Hindlimb muscle (tissue), 1 donor: ENCODE measurements at places on chromosomes 2 and 18.

DNA sequence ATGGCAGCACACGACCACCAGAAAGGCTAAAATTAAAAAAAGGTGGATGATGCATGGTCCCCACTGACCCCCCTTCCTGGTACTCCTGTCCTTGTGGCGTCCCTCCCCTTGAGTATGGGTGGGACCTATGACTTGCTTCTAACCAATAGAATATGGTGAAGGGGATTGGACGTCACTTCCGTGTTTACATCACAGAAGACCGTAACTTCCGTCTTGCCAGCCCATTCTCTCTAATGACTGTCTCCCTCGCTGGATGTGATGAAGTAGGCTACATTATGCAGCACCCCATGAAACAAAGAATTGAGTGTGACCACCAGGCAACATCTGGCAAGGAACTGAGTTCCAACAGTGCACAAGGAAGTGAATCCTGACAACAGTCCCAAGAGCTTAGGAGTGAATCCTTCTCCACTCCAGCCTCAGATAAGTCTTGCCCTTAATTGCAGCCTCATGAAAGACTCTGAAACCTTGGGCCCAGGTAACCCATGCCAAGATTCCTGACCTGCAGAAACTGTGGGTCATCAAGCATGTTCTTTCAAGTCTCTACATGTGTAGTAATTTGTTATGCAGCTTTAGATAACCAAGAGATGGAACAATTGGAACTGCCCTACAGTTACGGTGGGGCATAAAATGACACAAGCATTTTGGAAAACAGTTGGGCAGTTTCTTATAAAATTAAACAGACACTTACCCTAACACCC is 80.1 kb upstream of the NPAS2 start:
- DNase-seq, result no peak

DNA sequence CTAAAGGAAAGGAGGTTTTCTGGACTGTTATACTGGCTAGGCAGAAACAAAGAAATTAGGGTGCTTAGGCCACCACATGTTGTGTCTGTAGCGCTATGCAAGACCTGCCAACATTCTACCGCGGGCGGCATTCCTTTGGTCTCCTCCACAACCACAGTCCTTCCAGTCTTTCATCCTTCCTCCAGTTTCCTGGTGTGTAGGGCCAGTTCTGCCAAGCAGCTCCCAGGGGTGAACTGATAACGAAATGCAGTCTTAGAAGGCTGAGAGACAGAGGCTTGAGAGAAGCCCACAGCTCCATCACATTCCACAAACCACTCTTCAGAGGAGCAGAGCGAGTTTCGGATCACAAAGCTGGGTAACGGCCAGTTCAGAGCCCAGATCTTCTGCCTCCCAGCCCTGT is 19.5 kb upstream of the CXXC1 start:
- no peak for DNase-seq

GRCh38 chr2:115303-115702 is 69.0 kb upstream of the FAM110C start:
- DNase-seq, result no peak

GRCh38 chr2:29723255-29724001 is 198.0 kb downstream of the ALK start:
- no peak for DNase-seq

DNA sequence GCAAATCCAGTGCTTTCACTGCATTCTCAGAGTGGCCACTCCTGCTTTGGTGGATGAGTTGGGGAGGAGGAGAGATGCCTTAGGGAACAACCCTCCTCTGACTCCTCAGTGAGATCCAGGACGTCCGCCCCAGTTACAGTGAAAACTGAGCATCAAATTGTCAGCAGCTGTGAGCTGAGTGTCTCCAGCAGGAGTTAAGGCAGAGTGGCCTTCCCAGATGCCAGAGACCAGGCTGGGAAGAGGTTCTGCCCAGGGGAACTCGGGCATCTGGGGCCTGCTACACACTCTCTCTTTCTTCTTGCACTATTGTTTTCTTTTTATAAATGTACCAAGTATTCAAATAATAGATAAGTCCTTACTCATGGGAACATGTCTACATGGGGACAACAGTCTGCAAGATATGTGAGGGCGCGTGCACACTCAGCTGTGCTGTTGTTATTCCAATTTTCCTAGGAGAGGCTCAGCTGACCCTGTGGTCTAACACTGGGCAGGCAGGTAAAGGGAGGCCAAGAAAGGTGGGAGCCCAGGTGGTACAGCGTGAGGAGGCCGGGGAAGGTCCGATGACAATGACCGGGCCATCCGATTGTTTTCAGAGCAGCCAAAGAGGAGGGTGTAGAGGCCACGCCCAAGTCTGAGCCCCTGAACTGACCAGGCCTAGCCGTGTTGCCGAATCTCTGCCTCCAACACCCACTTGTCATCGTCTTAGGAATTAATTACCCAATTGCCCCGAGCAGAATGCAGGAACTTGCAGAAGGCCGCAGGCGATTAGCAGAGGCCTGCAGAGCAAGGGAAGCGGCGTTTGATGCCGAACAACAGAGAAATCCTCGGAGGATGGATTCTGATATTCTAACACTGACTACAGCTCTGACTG is 166.9 kb downstream of the ANAPC1 start:
- no peak for DNase-seq

DNA sequence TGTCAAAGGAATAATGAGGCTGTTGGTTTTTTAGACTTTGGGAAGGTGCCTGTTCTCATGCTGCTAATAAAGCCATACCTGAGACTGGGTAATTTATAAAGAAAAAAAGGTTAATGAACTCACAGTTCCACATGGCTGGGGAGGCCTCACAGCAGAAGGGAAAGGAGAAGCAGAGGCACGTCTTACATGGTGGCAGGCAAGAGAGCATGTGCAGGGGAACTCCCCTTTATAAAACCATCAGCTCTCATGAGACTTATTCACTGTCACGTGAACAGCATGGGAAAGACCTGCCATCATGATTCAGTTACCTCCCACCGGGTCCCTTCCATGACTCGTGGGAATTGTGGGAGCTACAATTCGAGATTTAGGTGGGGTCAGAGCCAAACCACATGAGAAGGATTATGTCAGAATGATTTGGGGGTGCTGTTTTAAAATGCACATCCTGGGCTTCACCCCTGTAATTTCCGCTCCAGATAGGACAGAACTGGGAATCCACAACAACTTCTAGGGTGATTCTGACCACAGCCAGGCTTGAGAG is 37.8 kb downstream of the TCF7L1 start:
- DNase-seq, result no peak
